ENCODE measurements at places on chromosomes 4 and X.

- DNase-seq: no peak
Measured at GRCh38 chr4:74410272-74410671, 34.7 kb upstream of the AREG start.

DNA sequence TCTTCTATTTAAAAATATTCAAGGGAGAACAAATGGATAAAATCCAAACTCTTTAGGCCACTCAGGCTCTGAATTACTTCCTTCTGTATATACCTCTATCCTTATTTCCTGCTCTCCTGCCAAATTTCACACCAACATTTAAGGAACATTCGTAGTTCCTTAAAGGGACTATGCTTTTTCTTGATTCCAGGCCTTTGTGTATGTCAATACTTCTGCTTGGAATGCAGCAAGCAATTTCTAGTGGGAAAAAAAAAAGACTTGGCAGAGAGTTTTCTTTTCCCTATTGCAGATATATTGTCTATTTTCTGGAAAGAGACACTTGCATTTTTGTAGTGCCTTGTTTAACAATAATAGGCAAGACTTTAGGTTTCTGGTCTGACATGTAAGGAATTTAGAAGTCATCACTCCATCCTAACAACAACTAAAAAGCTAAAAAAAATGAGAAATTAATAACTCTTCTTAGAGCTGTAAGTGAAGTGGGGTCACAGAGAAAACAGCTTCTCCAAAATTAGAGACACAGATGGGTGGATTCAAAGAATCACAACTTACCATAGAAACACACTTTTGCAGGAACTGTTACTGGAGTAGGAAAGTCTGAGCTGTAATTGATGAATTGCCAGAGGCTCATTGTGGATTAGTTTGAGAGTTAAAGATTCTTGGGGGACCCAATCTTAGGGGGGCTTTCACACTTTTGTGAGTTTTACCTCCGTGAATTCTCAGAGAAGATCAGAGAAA lies 2.1 kb upstream of the ADH5 start:
- no peak for DNase-seq

DNA sequence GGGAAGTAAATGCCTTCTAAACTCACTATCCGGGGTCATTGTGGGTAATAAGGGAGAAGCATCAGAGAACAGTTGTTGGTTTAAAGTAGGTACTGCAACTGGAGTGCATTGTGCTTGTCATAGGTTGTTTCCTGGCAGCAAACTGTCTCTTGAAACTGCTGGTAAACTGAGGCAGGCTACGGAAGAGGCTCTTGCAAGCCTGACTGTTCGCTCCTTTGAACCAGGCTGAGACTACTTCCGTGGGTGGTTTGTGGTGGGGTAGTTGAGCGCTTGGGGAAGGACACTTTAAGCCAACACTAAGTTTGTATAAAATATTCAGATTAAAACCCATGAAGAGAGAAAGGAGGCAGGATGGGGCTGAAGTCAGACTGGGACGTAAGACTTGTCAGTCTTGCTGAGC lies 45.2 kb upstream of the WDR1 start:
- no peak for DNase-seq

DNA sequence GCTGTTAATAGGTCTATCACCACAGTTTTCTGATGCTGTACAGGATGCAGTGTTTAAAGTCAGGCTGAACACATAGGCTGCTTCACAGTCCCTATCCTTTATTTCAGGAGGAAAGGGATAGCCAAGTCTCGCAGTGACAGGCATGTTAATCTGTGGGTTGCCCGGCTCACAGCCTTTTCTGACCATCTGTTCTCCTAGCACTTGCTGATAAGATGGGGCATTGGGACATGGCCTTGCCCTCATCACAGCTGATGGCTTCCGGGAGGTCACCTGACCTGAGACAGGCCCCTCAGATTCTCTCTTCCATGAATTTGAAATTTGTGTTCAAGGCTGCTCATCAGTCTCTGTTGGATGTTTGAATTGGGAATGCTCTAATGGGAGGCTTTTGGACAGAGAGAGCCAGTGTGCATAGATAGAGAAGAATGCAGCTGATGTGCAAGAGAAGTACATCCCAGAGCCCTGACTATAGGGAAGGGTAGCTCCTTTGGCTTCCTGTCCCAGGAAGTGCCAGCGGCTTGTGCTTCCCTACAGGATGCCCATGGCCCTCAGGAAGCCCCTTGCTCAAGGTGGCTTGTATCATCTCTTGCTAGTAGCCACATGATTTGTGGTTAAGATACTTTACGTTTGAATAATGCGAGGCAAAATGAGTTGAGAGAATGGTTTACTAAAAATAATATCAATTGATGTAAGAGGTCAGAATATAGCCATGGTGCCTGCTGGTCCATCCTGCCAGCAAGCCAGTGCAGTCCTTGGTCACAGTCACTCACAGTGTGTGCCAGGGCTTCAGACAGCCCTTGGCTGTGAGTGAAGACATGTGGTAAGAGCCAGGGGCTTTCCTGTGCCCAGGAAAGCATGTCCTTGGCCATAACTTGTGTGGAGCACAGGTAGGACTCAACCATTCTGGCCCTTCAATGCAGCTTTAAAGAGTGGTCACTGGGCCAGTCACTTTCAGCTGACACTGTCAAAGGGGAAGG lies 88.6 kb downstream of the TSPAN7 start:
- no peak for DNase-seq

- no peak for DNase-seq
Measured at GRCh38 chrX:38277802-38278201, 49.5 kb downstream of the RPGR start.

DNA sequence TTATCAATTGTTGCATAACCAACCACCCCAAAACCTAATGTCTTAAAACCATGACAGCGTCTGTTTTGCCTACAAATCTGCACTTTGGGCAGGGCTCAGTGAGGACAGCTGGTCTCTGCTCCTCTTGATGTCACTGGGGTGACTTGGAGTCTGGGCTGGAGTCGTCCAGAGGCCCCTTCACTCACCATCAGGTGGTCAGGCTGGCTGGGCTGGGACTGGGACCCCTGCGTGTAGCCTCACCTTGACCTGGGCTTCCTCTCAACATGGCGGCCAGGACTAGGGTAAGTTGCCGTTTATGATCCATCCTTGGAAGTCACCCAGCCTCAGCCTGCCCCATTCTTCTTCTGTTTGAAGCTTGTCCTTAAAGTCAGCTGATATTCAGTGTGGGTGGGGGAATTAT lies 116.8 kb upstream of the NKX1-1 start:
- no peak for DNase-seq

DNA sequence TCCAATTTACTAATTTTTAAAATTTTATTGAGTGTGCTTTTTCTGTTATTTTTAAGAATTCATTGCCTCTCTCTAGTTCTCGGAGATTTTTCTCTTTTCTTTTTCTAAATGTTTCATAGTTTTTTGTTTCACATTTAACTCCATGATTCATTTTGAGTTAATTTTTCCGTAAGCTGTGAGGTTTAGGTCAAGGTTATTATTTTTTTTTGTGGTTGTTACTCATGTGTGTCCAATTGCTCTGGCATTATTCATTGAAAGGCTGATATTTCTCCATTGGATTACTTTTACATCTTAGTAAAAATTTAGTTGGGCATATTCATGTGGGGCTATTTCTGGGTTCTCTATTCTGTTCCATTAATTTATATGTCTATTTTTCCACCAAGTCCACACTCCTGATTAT lies 220.8 kb downstream of the MID1IP1 start:
- no peak for DNase-seq

DNA sequence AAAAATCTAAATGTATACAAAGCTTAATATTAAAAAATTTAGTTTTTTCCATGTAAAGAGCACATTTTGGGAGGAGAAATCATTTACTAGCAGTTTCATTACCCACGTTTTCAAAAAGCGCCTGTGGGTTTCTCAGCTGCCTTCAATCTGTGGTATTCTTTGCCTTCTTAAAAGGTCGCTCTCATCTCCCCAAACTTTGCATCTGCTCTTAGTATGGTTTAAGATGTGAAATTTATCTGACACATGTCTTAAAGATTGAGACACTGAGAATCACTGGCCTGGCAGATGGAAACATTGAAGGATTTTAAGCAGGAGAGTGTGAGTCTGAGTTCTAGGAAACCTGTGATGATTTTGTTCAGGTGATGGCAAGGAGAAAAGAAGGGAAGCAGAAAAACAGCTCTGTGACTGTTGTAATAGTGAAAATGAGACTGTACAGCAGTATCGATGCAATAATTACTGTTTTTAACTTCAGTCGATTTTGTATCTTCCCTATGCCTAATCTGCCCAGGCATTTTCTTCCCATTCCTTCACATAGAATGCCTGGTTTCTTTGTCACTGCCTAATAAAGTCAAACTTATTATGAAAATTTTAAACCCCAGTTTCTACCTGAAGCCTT lies 75.9 kb downstream of the PAQR3 start:
- DNase-seq: no peak

DNA sequence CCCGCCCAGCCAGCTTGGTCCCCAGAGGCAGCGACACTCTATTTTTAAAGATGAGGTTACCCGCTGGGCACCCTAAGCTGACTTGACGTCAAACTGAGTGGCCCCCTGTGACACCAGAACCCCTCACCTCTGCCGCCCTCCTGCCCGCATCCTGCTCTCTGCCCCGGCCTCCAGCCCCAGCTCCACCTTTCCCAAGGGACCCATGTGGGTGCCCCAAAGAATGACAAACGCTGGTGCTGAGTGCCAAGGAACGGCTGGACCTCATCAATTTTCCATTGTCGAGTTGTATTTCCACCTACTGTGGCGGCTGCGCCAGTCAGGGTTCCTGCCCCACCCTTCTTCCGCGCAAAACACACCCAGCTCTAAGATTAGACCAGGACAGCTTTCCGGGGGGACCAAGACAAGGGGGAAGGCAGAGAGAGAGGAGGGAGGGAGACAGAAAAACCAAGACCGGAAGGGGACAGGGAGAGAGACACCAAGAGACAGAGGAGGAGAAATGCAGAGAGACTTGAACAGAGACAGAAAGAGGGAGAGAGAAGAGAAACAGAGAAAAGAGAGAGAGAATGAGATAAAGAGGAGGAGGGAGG lies 2.0 kb downstream of the PRKX start:
- DNase-seq: no peak

GRCh38 chrX:48509245-48509590 lies 426 bp downstream of the PORCN start:
- no peak for DNase-seq

DNA sequence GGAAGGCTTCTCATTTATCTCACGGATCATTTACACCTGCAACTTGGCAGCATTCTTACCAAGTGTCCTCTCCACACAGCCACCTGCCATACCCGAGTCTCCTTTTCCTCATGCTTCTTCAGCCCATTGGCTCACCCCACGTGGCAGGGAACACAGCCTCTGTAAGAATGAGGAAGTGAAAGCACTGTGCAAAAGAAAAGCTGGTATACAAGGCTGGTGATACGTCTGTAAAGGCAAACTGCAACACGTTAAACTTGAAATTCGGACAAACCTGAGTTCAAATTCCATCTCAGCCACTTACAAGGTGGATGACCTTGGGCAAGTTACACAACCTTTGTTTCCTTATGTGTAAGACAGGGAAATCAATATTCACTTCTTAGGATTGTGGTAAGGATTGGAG lies 164.0 kb upstream of the RASGEF1B start:
- DNase-seq: no peak

DNA sequence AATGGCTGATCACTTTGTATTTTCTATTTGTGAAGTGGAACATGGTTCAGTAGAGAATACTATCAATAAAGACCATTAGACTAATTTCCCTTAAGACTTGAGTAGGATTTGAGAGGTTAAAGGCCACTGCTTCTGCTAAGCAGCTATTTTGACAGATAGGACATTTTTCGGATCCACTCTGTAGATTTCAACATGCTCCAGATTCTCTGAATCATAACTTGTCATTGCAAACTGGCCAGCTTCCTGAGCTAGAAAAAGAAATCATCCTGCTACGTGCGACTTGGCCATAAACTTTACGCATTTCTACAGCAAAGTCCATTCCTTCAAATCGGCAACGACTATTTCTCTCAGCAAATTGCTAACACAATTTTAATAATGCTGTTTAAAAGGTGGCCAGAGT lies 55.2 kb downstream of the MGST2 start:
- no peak for DNase-seq

DNA sequence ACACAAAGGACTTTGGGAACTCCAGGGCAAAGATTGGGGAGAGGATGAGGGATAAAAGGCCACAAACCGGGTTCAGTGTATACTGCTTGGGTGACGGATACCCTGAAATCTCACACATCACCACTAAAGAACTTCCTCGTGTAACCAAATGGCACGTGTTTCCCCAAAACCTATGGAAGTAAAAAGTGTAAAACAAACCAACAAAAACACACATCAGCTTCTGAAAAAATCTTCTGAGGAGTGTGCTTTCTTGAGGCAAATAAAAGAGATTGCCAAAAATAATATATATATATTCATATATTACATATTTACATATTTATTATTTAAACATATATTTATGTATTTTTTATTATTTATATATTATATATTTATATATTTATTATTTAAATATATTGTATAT lies 3.9 kb downstream of the P2RY8 start:
- DNase-seq: no peak

DNA sequence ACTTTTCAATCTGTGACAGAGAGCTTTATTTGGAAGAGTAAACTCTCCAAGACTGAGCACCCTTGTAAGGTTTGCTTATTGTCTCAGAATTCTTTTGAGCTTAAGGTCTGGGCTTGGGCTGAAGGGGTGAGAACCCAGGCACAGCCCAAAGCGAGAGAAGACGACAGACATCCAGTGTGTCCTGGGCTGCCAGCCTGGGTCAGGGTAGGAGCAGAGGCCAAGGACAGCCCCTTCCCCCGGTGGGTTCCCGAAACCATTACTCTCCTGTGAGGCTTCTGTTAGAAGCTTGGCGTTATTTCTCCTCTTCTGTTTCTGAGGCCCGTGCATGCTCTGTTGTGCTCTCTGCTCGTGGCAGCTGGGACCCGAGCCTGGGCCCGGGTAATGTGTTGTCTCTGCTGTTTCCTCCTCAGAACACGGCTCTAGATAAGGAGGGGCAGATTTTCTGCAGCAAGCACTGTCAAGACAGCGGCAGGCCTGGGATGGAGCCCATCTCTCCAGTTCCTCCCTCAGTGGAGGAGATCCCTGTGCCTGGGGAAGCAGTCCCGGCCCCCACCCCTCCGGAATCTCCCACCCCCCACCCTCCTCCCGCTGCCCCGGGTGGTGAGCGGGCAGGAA lies 177.5 kb downstream of the DCLK2 start:
- no peak for DNase-seq

DNA sequence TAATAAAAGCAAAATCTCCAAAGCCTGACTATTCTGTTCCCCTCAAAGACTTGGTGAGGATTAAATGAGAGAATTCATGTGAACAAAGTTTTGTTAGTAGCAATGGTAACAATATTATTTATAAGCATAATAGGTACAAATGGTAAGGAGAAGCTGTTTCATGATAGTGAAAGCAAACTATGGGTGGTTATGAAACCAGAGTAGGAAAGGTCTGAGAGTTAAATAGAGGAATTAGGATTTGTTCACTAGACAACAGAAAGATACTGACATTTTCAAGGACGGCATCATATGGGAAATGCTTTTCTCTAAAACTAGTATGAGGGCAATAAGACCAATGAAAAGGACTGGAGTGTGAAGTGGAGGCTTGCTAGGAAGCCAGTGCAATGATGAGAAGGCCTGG lies 128.6 kb upstream of the FTHL17 start:
- DNase-seq: no peak

DNA sequence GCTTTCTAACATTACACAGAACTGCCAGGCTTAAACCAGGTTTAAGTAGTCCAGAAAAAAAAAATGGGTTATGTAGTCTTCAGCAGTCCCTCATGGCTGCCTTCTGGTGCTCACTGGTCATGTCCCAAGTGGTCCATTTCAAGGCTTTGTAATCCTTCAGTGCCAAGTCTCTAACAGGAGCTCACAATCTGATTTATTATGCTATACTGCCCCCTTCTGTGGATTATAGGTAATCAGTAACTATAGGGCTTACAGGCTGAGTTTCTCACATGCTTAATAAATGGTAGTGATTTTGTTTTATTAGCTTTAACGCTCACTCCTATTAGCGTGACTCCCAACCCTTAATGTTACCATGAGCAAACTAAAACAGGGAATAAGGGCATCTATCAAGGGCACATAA lies 92.5 kb upstream of the EDA2R start:
- no peak for DNase-seq

All from stimulated activated CD4-positive, alpha-beta T cell treated with anti-CD3 and anti-CD28 coated beads, Interleukin-4, amount 100 ng/mL, for 4 hours (primary cell).